ENCODE measurements at places on chromosomes 3 and 15.

DNA sequence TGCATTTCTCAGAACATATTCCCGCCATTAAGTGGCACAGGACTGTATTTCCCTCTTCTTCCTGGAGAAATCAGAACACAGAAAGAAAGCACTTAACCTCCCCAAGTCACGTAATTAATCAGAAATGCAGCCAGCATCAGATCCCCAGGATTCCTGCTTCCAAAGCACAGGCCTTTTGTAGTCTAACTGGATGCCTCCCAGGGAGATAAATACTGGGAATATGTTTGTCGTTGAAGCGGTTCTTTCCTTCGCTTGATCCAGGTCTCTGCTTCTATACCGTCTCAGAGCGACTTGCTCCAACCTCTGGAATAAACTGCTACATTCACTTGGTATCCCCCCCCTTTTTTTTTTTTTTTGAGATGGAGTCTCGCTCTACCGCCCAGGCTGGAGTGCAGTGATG lies 198.6 kb downstream of the KBTBD8 start:
- DNase-seq, result no peak

DNA sequence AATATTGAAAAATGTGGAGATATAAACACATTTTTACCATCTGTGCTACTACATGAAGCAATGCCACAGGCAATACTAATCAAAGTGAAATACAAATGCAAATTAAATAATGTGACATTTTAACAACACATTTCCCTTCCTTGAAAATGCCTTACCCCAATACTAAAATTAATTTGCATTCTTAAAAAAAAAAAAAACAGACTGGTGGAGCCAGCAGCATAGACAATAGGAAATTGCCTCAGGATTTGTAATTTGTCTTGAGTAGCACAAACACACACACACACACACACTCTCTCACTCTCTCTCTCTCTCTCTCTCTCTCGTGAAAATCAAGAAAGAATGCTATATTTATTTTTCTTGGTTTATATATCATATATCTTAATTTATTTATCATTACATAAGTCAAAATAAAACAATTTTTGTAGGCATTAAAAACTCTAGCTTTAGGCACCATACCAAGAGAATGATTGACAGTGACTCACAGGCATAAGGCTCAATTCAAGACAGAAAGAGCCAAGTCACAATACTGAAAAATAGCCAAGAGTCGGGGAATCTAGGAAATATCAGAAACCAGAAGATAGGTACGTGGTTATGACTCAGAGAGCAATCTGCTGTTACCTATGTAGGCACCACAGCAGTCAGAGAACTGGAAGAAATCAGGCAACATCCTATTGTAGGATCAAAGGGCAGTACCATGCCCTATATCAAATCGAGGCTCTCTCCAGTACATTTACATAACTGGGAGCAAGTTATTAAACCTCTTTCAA lies 23.0 kb downstream of the SUCNR1 start:
- DNase-seq, result no peak

GRCh38 chr15:56582785-56583184 lies 117.8 kb upstream of the MNS1 start:
- no peak for DNase-seq

DNA sequence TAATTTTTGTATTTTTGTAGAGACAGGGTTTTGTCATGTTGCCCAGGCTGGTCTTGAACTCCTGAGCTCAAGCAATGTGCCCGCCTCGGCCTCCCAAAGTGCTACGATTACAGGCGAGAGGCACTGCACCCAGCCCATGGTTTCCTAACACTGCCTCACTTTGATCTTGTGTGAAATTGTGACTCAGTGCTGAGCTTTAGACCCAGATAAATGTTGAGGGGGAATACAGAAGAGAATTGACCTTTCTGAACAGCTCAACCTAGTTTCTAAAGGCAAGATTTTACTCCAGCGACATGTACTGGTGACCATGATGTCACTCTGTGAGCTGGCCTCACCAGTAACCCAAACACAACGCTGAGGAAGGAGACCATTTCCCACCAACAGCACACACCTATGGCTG lies 73.5 kb downstream of the ATP1B3 start:
- no peak for DNase-seq

GRCh38 chr3:57952208-57952631 lies 56.0 kb upstream of the FLNB start:
- peak; percentile 82 for DNase-seq

DNA sequence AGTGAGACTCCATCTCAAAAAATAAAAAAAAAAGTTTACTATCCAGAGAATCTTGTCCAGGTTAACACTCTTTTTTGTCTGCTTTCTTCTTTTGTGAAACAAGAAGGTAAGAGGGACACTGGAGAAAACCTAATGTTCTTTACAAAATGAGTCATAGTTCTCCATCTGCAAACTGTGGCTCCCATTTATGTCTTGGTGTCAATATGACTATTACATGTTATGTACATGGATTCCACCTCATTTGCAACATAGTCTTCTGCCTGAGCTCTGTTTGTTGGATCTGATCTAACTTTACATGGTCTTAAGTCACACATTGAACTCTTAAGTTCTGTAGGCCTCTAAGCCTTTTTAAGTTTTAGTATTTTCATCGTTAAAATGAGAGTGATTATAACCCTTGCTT lies 421.2 kb upstream of the TPRG1 start:
- no peak for DNase-seq

GRCh38 chr3:128501431-128501830 lies 8.4 kb upstream of the GATA2 start:
- DNase-seq, result no peak

DNA sequence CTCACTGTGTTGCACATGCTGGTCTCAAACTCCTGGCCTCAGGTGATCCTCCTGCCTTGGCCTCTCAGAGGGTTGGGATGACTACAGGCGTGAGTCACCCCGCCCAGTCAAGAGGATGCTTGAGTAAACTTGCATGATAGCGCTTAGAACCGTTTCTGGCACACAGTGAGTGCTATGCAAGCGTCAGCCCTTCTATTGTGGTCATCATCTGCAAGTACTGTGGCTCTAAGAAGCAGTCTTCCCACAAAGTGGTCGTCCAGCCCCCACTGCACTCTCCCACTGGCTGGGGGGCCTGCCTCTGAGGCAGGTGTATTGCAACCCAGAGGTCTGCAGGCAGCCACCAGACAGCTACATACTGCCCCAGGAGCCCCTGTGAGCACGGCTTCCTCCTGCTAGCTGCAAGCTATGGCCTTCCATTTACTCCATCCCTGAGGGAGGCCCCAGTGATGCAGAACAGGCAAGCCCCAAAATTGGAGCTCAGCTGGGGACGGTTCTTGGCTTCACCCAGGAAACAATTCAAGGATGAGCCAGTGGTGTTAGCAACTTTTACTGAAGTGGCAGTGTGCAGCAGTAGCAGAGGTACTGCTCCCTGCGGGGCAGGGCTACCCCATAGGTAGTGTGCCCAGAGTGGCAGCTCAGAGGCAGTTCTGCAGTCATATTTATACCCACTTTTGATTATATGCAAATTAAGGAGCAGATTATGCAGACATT lies 95.4 kb downstream of the LSM3 start:
- no peak for DNase-seq

GRCh38 chr15:97837896-97838295 lies 122.6 kb upstream of the ARRDC4 start:
- DNase-seq, result no peak

- no peak for DNase-seq
Measured at GRCh38 chr3:141797819-141798447, 34.7 kb downstream of the GRK7 start.

DNA sequence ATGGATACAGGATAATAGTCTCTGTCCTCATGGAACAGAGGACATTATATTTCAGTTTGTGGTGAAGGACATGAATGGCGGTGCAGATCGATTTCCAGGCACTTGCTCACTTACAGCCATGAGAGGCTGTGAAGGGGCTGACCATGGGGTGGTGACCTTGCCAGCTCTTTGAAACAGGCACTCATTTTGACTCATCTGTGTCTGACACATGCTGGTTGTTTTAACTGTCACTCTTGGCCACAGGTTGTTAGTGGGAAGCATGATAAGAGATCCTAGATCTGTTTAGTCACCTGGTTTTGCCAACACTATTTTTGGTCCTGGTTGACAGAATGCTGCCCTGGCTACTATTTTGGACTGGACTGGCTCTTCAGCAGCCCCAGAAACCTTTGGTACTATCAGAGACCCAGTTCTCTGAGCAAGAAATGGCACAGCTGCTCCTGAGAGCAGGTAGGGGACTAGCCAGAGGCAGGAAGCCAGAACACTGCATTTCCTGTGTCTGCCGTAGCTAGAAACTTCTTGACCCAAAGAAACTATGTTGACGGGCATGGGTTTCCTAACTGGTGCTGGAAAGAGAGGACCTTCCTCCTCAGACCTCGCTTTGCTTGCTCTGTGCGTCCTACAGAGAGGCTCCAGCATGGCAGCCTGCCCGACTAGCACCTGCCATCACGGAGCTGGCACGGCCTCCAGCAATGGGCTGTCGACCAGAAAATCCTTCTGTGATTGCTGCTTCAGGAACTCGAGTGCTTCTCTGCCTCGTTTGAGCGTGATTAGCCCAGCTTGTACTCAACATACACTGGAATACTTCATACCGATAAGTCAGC lies 6.3 kb downstream of the PXYLP1 start:
- DNase-seq, result peak; percentile 71

DNA sequence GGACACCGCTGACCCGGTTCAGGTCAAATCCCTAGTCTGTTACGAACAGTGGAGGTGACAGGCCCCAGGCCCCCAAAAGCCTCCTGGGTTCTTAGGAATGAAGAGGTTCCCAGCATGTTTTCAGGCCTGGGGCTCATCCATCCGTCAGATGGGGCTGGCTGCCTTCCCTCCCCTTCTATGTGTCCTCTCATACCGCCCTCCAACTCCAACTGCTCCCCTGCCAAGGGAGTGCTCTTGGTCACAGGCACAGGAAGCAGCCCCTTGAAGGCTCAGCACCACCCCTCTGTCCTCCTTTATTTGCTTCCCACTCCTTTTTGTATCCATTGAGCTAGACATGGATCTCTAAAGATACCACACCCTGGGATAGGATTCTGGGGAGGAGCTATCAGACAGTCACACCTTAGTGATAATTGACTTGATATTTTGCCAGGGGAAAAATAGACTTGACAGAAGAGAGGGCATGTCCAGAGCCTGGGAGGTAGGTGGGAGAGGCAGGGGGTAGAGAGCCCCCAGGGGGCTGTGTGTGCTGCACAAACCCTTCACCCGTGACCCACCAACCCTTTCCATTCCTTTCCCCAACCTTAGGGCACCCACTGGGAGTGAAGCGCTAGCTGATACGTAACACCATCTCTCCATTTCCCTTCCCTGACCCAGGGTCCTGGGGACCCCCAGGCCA lies 10.7 kb upstream of the CSPG4 start:
- DNase-seq, result no peak

- DNase-seq, result no peak
Measured at GRCh38 chr3:44184319-44184953, 57.2 kb upstream of the TOPAZ1 start.

DNA sequence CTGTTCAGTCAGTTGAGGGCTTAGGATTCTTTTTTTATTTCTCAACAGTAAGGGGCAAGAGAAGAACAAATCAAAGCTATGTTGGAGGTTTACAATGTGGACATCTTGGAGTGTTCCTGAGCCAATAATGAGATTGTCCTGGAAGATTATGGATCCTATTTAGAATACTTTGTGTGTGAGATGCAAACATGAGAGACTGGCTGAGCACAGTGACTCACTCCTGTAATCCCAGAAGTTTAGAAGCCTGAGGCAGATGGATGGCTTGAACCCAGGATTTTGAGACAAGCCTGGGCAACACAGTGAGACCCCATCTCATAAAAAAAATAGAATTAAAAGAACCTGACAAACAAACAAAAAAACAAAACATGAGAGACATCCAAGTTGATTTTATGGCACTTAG lies 351.6 kb downstream of the GAP43 start:
- DNase-seq, result no peak

GRCh38 chr3:133136114-133137041 lies 98.2 kb downstream of the TMEM108 start:
- no peak for DNase-seq

GRCh38 chr3:47515864-47516319 lies 2.4 kb upstream of the ELP6 start:
- DNase-seq, result no peak

DNA sequence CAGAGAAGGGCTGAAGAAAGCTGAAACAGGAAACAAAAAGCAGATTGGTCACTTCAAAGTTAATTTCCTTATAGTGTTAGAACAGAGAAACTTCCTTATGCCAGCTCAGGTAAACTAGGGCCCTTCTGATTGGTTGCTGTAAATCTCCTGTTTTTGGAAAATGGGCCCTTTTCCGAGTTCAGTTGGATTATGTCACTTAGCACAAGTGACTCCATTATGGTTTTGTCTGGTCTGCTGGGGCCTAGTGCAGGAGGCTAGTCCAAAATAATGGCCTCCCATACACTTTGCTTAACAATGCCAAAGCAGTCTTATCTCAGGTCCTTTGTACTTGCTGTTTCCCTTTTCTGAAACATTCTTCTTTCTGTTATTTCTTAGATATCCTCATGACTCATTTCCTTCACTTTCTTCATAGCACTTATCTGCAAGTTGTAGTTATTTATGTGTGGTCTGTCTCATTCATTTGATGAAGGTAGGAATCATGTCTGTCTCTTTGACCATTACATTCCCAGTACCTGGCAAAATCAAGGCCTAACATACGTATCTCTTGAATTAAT lies 7.7 kb upstream of the DCP1A start:
- DNase-seq, result no peak

- DNase-seq, result no peak
Measured at GRCh38 chr15:27499191-27499590, 528.2 kb downstream of the GABRG3 start.

GRCh38 chr3:76570436-76571057 lies 469.4 kb upstream of the ROBO2 start:
- DNase-seq, result no peak

GRCh38 chr3:41346698-41347270 lies 147.5 kb downstream of the CTNNB1 start:
- DNase-seq, result no peak

- DNase-seq, result no peak
Measured at GRCh38 chr15:79341396-79341795, 30.5 kb downstream of the TMED3 start.

- DNase-seq, result no peak
Measured at GRCh38 chr3:25367025-25367424, 61.0 kb upstream of the RARB start.

Measured in left cardiac atrium (tissue), 4 donors.